HT-29 (cell line): ENCODE measurements at places on chromosomes 1 and 21. TPM values are rescaled to one million over a fixed set of nuclear protein-coding genes. Genes with fewer than 3 reads are reported as not detected.

GRCh38 chr1:83670909-83671565 lies 327.9 kb downstream of the TTLL7 start:
- DNase-seq, result no peak

GRCh38 chr1:183323849-183324683 lies 94.1 kb downstream of the NMNAT2 start:
- DNase-seq, result no peak

Gene GPR153
- total RNA-seq, result 4.1 and 4.8 TPM in 2 replicates

Gene TEKT2
- not detected in 2 replicates for total RNA-seq

Gene PRELP
- total RNA-seq, result 0.13 TPM in 1 of 2 replicates, not detected in the other
